ENCODE measurements at places on chromosomes 16 and 17. TPM values are rescaled to one million over a fixed set of nuclear protein-coding genes. Genes with fewer than 3 reads are reported as not detected.
A peak's percentile ranks its signal among the peaks of the same experiment; 100 is the strongest.

The RARA gene
- total RNA-seq = 46.2 TPM

DNA sequence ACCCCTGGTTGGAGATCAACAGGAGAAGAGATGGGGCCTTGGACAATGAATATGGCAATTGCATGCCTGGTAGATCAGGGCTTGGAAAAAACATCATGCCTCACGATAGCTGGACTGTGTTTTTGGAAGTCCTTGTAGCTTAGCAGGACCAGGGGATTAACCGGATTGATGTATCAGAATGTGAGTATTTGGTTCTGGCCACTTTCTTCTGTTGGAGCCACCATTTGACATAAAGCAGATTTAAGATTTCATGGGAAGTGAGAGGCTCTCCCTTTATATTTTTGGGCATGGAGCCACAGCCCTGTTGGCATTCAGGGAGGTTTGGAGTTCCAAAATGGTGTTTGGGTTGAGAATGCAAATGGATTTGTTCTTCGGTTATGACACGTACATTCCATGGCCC, 424.7 kb upstream of the MAF start:
- no peak for DNase-seq

- no peak for DNase-seq
Observed at GRCh38 chr17:82004517-82005455, 17.9 kb downstream of the CENPX start.

The ADAD2 gene
- total RNA-seq = not detected

The ABCA5 gene
- 208 TPM for total RNA-seq

GRCh38 chr16:49463529-49463928, 89.9 kb downstream of the C16orf78 start:
- DNase-seq = peak; percentile 92

DNA sequence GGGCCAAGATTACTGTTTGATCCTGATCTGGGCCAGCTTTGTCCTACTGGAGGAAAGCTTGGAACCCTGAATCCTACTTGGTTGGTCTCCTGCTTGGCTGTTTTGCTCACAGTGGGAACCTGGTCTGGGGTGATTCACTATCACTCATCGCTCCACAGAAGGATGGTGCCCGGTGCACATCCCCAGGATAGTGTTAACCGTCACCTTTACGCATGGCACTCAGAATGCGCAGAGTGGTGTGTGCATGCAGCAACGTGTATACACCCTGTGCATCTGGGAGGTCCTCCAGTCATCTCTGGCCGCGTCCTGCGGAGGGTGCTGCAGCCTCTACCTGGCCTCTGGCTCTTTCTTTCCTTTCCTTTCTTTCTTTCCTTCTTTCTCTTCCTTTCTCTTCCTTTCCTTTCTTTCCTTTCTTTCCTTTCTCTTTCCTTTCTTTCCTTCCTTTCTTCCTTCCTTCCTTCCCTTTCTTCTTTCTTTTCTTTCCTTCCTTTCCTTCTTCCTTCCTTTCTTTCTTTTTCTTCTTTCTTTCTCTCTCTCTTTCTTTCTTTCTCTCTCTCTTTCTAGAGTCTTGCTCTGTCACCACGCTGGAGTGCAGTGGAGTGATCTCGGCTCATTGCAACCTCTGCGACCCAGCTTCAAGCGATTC, 13.1 kb downstream of the SOCS3 start:
- no peak for DNase-seq

DNA sequence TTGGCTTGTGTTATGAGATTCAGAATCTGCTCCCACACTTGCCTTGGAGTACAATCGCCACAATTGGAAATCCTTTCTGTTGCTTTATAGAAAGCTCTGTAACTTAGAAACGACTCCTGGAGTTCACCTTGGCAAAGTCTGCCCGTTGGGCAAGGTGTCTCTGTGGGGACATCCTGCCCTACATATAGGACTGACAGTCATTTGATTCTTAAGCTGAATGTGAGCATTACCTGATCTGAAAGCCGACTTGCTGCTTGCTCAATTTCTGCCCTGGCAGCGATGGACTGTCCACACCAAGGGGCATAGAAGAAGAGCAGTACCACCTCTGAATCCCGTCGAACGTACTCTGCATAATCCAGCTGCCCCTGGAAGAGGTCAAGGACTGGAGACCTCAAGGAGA, 6.9 kb downstream of the TXNDC11 start:
- DNase-seq = no peak

DNA sequence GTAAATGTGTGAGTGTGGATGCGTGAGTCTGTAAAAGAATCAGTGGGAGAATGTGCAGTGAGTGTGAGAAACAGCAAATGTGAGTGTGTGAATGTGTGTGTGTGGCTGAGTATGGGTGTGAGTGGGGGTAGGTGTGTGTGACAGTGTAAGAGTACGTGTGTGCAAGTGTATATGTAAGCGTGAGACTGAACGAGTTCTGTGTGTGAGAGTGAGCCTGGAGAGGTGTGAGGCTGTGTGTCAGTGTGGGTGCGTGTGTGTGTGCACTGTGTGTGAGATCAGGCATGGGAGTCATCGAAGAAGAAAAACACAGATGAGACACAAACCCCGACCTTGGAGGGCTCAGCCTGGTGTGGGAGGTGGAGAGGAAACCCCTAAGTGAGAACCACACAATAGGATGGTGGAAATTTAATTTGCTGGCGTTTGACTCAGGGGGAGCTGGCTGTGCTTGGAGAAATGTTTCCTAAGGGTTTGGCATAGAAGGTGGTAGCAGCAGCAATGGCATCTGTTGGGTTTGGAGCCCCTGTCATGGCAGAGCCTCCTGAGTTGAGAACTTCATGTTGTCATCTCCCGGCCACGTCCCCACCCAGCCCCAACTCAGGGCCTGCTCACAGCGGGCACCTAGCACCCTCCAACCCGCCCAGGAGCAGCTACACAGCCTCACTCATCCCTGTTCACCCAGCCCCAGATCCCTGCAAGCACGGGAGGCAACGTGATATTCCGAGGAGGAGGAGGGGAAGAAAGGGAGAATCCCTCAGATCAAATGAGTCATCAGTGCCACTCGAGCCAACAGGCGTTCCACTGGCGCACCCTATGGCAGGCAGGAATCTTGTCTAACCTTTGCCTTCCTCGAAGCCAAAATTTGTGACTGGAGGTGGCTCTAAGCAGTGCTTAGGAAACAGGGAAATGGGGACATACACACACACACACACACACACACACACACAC, 14.3 kb upstream of the NUBP1 start:
- no peak for DNase-seq

DNA sequence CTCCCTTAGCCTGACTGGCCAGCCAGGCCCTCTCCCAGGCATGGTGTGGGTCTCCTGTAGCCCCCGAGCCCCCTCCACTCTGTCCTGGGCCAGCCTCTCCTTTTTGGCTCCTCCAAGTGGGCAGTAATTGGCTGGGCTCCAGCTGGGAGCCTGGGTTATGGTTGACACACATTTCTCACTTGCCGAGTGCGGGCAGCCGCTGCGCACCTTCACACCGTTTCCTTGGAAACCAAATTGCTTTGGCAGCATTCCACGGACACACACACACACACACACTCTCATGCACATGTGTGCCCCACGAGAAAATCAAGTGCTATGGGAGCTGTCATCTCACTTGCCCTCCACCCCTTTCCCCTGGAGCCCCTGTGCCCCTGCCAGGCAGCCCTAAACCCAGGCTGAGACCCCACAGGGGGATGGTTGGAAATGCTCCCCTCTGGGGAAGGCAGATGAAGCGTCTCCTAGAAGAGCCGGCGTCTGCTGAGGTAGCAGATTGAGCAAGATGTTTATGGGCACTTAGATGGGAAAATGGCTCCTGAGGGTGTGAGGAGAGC, 402.7 kb upstream of the TNRC6C start:
- no peak for DNase-seq

Data from Peyer's patch (tissue), 4 donors.